Stimulated activated CD4-positive, alpha-beta T cell treated with anti-CD3 and anti-CD28 coated beads, Interleukin-1b, Interleukin-23, amount 100 ng/mL, for 24 hours (primary cell): ENCODE measurements at places on chromosomes 5 and 9.

- no peak for DNase-seq
Observed at GRCh38 chr5:151180291-151180690, 22.7 kb upstream of the ANXA6 start.

DNA sequence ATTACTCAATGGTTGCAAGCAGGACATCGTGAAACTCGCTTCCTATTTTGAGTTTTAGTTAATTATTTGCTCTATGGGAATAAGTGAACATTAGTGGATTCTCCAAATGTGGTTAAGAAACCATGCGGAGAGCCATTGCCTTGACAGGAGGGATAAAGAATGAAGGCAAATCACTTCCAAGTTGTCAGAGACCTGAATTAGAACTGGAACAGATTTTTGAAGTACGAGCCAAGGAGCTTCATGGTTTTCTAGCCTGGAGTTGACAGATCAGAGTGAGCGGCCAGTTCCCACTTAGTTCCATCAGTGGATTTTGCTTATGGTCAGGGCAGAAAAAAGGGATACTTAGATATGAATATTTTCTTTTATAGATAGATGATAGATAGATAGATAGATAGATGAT, 171.4 kb upstream of the CDH10 start:
- no peak for DNase-seq

GRCh38 chr5:13325765-13326164, 618.7 kb downstream of the DNAH5 start:
- DNase-seq = no peak

GRCh38 chr9:121262953-121263352, 5.0 kb upstream of the GSN start:
- no peak for DNase-seq

DNA sequence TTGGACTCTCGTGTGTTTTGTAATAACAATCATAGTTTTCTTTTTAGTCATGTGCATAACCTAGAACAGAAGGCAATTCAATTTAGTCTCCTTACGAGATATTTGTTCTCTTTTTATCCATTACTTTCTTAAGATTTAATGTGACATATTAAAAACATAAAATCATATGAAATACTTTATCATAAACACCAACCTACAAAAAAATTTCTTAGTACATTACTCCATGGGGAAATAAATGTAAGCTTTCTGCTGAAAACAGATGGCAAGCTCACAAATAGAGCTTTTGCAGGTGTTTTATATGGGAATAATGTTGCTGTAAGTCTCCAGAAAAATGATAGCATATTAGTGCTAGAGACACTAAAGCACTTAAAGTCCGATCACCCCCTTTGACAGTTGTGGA, 1035.2 kb upstream of the ARRDC3 start:
- no peak for DNase-seq

GRCh38 chr5:153299891-153300290, 190.6 kb upstream of the GRIA1 start:
- DNase-seq = no peak

GRCh38 chr9:95963659-95964058, 88.2 kb downstream of the ERCC6L2 start:
- no peak for DNase-seq

DNA sequence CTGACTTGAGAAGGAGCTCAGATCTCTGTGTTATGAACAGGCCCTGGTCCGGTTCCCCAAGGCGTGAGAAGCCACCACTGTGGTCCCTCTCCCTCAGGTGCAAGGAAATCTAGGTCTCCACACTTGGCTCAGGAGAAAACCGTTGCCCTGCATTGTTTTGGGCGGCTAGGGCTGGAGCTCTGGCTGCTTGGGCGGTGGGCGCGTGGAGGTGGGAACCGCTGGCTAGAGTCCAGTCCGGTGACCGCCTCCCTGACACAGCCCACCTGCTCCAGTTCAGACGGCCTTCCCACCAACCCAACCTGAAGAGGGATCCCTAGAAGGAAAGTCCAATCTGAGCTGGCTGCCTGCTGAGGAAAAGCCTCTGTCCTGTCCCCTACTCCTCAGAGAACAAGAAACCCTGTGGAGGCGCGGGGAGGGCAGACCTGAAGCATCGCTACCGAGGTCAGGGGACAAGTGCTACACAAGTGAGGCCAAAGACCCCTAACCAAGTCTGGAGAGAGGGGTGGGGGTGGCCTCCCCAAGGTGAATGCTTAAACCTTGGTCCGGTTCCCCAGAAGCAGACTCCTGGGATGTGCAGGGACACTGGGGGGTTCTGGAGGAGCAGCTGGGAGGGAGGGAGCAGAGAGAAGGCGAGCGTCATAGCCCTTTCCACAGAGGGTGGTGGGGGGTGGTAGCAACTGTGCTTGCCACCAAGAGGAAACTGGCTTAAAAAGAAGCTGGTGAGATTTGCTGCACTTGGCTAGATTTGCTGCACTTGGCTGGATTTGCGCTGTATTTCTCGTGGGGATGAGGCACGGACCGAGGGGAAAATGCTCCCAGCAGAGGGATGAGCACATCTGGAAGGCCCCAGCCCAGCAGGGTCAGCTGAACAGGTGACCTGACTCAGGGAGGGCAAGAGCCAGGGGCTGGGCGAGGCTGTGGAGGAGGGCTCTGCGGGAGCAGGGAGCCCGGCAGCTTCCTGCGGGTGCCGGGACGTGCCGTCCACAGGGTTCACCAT, 65.2 kb downstream of the RAPGEF1 start:
- DNase-seq = no peak

GRCh38 chr9:96430377-96430776, 12.2 kb upstream of the ZNF367 start:
- no peak for DNase-seq

DNA sequence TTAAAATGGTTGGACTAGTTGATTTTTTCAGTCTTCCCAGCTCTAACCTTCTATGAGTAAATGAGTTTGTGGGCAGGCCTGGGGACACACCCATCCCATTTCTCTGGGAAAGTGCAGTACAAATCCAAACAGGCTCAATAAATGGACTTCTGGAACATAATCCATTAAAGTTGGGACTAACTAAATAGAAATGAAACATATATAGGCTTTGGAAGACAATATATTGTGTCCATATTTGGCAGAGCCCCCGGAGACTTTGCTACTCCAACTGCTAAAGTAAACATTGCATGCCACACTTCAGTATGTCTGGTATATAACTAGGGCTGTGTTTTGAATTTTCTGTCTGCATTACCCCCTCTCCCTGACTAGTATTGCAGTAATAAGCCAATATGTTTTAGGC, 191.4 kb upstream of the DAB2 start:
- no peak for DNase-seq

DNA sequence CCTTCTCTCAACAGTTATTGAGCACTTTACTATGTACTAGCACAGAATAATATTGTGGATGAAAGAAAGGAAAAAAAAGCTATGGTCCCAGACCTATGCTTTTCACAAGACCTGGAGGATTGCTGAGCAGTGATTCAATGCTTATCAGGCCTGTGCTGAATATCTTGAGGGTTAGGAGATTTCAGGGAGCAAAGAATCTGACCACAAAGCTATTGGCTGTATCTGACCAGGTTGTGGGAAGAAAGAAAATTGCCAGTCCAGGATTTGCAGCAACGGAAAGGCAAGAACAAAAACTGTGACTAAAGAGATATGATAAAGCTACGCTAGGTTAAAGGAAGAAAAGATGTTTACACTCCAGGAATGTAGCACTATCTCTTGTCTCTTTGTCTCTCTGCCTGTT, 14.9 kb upstream of the MACIR start:
- DNase-seq = no peak

- DNase-seq = no peak
Observed at GRCh38 chr5:100901821-100902341, 1.2 kb downstream of the ST8SIA4 start.

DNA sequence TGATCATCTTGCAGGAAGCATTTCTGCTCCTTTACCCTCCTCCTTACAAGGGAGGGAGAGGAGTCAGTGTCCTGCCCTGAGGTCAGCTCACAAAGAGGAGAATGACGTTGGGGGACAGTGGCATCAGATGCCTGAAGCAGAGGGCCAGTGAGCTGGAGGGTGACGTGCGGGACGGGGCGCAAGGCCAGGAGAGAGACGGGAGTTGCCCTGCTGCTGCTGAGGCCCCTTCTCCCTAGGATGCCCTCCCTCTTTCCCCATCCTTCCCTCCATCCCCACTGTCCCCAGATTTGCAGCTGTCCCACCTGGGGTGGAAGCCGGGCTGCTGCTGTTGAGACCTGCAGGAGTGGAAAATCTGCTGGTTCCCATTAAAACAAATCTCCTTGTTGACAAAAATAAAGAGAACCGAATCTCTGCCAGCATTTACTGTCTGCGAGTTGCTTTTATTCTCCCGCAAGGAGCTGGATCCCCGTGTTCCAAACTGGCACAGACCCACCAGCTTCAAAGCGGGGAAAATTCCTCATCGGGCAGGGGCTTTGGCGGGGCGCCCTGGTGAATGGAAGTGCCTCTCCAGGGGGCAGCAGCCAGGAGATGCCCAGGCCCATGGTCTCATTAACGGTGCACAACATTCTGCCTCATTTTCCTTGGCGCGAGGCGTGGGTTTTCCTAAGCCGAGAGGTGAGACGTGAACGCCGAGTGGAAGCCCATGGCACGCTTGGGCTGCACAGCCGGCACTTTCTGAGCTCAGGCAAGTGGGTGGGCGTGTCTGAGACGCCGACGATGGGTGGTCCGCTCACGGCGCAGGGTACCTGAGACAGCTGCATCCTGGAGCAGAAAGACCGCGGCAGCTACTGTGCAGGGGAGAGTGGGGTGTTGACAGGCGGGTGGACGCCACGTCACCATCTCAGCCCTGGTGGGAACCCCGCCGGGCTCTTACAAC, 13.9 kb upstream of the COL5A1 start:
- DNase-seq = no peak

GRCh38 chr5:173498286-173498685, 118.2 kb downstream of the BOD1 start:
- DNase-seq = no peak

GRCh38 chr5:90563108-90563507, 4.5 kb downstream of the ADGRV1 start:
- DNase-seq = no peak

DNA sequence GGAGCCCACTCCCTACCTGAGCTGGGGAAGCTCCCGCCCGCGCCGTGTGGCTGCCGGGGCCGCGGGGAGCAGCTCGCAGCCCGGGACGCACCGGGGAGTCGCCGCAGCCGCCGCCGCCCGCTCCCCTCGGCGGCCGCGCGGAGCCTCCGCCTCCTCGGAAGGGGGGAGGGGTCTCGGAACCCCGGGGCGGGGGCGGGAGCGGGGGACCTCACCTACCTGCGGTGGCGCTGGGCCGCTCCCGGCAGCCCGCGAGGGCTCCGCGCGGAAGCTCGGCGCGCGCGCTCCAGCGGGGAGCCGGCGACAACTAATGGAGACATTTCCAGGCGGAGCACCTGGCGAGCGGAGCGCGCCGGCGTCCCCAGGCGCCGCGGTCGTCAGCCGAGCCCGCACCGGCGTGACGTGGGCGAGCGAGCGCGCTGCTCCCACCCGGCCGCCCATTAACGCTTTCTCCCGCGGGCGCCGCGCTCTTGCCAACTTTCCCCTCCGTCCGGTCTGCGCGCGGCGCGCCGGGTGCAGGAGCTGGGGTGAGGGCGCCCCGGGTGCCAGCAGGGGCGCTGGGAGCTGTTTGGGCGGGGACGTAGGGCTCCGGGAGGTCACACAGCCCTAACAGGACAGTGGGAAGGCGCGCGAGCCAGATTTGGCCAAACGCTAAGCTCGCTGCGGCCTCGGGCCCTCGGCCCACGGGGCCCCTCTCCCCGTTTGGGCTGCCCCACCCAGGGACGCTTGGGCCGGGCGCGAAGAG, 4.3 kb upstream of the IRX4 start:
- no peak for DNase-seq

DNA sequence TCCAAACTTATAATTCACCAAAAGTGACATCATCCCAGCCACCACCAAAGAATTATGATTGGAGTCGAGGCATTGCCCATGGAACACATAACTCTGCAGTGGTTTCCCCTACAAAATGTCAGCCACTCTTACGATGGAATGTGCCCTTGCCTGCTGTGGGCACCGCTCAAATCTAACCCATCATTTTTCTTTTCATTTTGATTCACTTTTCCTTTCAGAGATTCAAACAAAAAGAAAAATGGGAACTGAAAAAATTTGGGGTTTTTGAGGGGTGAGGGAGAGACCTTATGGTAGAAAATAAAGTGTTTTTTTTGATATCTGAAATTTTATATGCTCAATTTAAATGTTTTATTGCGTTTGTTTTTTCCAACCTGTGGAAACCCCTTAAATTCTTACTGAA, 28.1 kb downstream of the SMARCA2 start:
- DNase-seq = no peak

- DNase-seq = no peak
Observed at GRCh38 chr5:147690595-147690994, 91.9 kb downstream of the JAKMIP2 start.

- DNase-seq = no peak
Observed at GRCh38 chr9:17005056-17005823, 129.6 kb upstream of the CNTLN start.

- DNase-seq = no peak
Observed at GRCh38 chr9:68643901-68644809, 60.9 kb upstream of the PIP5K1B start.

- DNase-seq = no peak
Observed at GRCh38 chr5:132115375-132115774, 41.8 kb downstream of the CSF2 start.

GRCh38 chr5:143812085-143812705, at the start of gene HMHB1:
Gene HMHB1 (plus strand): TSS chr5:143812161.
- no peak for DNase-seq

- DNase-seq = no peak
Observed at GRCh38 chr9:34465468-34465867, 6.9 kb downstream of the DNAI1 start.

DNA sequence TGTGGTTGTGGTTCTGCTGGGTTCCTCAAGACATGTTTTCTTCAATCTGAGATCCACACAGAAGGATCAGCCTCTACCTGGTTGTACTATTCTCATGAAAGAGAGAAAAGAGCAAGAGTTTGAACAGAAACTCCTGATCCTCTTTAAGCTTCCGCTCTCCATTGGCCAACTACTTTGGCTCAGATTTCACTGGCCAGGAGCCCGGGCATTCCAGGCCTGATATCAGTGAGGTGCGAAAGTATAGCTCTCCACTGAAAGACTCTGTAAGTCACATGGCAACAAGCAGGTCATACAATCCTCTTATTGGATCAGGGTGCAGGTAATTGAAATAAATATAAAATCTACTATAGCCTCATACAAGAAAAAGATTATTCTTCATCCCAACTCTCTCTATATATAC, 920.5 kb downstream of the TLE4 start:
- DNase-seq = no peak
